Aorta (tissue), 5 donors: ENCODE measurements at places on chromosomes 16 and 17. TPM values are rescaled to one million over a fixed set of nuclear protein-coding genes. Genes with fewer than 3 reads are reported as not detected.

DNA sequence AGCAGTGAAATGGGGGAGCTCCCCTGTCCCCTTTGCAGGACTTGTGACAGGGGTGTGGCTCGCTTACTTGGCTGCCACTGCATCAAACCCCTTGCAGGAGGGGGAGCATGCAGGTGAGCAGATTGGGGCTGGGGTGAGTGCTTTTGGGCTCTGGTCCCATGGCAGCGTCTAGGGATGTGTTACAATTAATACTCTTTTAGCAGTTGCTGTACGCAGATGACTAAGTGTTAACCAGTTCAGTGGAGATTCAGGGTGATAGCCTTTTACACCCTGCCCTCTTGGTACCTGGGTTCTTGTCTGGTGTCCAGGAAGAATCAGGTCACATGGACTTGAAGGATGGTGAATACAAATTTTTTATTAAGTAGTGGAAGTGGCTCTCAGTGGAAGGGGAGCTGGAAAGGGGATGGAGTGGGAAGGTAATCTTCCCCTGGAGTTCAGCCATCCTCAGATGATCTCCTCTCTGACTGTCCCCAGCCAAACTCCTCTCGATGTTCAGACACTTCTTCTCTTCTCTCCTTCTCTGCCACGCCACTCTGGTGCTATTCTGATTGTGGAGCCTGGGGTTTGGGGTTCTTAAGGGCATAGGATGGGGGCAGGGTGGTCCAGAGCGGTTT lies 100.1 kb downstream of the MARF1 start:
- no peak overlapping the region for H3K27ac ChIP-seq
- no peaks in the 10 kb centered on the region for H3K36me3 ChIP-seq
- no peak overlapping the region for H3K4me3 ChIP-seq
- peaks cover 3% of the 10 kb centered on the region for H3K4me1 ChIP-seq
- no peaks in the 10 kb centered on the region for H3K27me3 ChIP-seq

DNA sequence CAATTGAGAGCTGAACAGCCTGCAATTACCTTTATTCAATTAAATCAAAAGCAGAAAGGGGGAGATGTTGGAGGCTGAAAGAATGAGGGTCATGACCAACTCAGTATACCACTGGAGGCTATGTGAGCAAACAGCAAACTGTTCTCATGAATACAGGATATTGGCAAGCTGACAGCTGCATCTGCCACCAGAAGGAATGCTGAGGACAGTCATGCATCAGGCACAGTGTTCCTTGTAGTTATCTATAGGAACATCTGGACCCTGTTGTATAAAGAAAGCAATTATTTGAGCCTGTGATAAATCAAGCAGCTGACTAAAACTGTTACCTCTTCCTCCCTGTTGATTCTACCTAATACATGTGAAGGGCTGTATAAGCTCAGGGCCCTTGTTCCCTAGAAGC lies 2064.6 kb downstream of the TP53TG3F start:
- DNase-seq: no peak
- no peak overlapping the region for H3K4me3 ChIP-seq
- H3K27ac ChIP-seq: no peak overlapping the region
- no peaks in the 10 kb centered on the region for H3K4me1 ChIP-seq
- H3K27me3 ChIP-seq: no peaks in the 10 kb centered on the region

- no peak overlapping the region for H3K27ac ChIP-seq
- no peak overlapping the region for H3K4me3 ChIP-seq
- no peak for DNase-seq
- no peaks in the 10 kb centered on the region for H3K36me3 ChIP-seq
- H3K4me1 ChIP-seq: no peaks in the 10 kb centered on the region
- no peaks in the 10 kb centered on the region for H3K27me3 ChIP-seq
These were observed 3.9 kb downstream of the ZNF750 start for GRCh38 chr17:82835766-82836512.

- no peaks in the 10 kb centered on the region for H3K4me1 ChIP-seq
- H3K4me3 ChIP-seq: no peak overlapping the region
- H3K27me3 ChIP-seq: no peaks in the 10 kb centered on the region
These were observed 14.7 kb downstream of the CCR7 start for GRCh38 chr17:40550608-40551007.

Gene MT4
- not detected for total RNA-seq

DNA sequence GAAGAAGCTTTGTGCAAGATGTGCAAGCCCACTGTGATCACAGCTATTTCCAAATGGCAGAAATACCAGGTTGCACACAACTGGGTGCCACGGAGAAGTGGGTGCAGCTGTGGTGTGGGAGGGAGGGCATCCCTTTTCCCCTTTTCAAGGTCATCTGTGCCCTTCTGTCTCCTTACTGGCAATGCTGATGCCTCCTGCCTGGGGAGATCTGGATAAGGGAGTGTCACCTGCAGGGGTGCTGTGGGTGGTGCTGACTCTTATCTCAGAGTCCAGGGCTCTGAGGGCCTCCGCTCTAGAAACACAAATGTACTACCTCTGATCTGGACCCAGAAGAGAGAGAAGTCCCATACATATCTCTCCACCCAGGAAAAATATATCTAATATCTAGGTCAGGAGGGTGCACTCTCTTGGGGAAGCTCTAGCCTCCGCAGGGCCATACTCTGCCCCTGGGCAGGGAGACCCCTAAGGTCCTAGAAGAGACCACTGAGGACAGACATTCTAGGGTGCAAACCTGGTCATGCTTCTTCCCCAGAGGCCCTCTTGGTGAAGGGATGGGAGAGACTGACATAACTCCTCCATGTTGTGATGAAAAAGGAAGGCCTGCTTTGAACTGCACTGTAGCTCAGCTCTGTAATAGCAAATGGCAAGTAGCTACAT lies 18.5 kb downstream of the NPRL3 start:
- DNase-seq: no peak
- H3K36me3 ChIP-seq: no peaks in the 10 kb centered on the region
- no peaks in the 10 kb centered on the region for H3K27me3 ChIP-seq
- H3K27ac ChIP-seq: no peak overlapping the region

GRCh38 chr16:85660843-85661739 lies 27.7 kb downstream of the GINS2 start:
- no peak for DNase-seq
- no peak overlapping the region for H3K4me3 ChIP-seq
- no peak overlapping the region for H3K27ac ChIP-seq
- no peaks in the 10 kb centered on the region for H3K27me3 ChIP-seq
- H3K4me1 ChIP-seq: no peaks in the 10 kb centered on the region
- peaks cover 24% of the 10 kb centered on the region for H3K36me3 ChIP-seq

DNA sequence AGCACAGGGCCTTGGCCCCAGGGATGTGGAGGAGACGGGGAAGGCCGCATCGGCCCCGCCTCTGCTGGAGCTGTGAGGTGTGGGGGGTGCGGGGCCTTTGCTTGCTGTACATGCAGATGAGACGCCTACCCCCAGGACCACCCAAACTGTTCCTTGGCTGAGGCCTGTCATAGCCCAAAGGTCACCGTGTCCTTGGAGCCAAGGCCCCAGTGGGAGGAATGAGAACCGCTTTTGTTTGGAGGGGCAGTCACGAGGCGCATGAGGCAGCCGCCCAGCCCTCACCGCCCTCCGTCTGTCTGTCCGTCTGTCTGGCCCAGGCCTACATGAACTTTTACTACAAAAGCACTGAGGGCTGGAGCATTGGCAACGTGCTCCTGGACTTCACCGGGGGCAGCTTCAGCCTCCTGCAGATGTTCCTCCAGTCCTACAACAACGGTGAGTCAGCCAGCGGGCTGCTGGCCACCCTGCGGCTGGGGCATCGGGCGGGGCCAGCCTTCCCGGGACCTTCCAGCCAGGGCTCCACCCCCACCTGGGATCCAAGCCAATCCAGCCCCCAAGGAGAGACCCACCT lies 8.8 kb downstream of the TAX1BP3 start:
- peak; percentile 92 for DNase-seq
- no peaks in the 10 kb centered on the region for H3K36me3 ChIP-seq
- H3K27ac ChIP-seq: peak overlapping the region; percentile 89
- no peaks in the 10 kb centered on the region for H3K4me1 ChIP-seq

Gene PIK3R5
- 18.4 TPM for total RNA-seq

Gene KRTAP4-6
- total RNA-seq: not detected

GRCh38 chr17:60542071-60542470 lies 16.0 kb upstream of the APPBP2 start:
- H3K27ac ChIP-seq: no peak overlapping the region
- no peak for DNase-seq
- no peaks in the 10 kb centered on the region for H3K4me1 ChIP-seq

Gene PRAC2
- not detected for total RNA-seq

DNA sequence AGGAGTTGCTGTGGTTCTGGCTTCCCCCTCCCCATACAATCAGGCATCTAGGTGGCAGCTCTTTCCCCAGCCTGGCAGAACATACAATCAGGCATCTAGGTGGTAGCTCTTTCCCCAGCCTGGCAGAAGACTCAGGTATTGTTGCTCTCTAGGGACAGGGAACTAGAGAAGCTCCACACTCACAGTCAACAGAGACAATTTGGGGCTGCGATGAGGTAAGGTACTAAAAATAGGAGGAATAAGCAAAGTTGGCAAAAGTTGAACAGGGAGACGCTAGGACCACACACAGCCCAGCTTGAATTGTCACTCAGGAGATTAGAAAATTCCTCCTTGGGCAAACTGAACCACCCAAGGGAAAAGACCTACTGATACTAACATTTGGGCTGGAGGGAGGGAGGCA lies 315.5 kb upstream of the CDH5 start:
- no peak overlapping the region for H3K4me3 ChIP-seq
- H3K4me1 ChIP-seq: no peaks in the 10 kb centered on the region
- no peak overlapping the region for H3K27ac ChIP-seq

Gene OR3A3
- total RNA-seq: not detected

Gene ZNF778
- total RNA-seq: 14.9 TPM

DNA sequence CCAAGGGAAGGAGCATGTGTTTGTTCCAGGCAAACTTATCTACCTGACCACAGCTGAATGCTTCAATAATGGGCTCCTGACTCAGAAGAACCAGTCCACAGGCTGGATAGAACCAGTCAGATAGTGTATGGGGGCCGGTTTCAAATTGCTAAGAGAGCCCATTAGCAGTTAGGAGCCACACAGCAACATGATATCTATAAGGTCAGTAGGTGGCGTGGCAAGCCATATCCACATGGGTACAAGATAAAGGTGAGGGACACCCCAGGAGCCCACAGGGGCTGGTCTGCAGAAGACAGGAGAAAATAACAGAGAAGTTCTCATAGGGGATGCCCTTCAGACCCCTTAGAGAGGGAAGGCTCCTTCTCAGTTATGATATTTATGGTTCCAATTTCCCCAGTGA lies 31.6 kb upstream of the CDRT15 start:
- H3K27me3 ChIP-seq: no peaks in the 10 kb centered on the region
- H3K4me3 ChIP-seq: no peak overlapping the region
- H3K4me1 ChIP-seq: no peaks in the 10 kb centered on the region
- no peak overlapping the region for H3K27ac ChIP-seq

Gene MYOCD
- 251 TPM for total RNA-seq

- H3K4me3 ChIP-seq: no peak overlapping the region
- H3K4me1 ChIP-seq: no peaks in the 10 kb centered on the region
- no peaks in the 10 kb centered on the region for H3K36me3 ChIP-seq
- no peaks in the 10 kb centered on the region for H3K27me3 ChIP-seq
- peak; percentile 80 for DNase-seq
- H3K27ac ChIP-seq: no peak overlapping the region
These were observed 286.7 kb downstream of the SEC14L1 start for GRCh38 chr17:77427391-77427991.

Gene CDRT4
- total RNA-seq: 16.3 TPM

DNA sequence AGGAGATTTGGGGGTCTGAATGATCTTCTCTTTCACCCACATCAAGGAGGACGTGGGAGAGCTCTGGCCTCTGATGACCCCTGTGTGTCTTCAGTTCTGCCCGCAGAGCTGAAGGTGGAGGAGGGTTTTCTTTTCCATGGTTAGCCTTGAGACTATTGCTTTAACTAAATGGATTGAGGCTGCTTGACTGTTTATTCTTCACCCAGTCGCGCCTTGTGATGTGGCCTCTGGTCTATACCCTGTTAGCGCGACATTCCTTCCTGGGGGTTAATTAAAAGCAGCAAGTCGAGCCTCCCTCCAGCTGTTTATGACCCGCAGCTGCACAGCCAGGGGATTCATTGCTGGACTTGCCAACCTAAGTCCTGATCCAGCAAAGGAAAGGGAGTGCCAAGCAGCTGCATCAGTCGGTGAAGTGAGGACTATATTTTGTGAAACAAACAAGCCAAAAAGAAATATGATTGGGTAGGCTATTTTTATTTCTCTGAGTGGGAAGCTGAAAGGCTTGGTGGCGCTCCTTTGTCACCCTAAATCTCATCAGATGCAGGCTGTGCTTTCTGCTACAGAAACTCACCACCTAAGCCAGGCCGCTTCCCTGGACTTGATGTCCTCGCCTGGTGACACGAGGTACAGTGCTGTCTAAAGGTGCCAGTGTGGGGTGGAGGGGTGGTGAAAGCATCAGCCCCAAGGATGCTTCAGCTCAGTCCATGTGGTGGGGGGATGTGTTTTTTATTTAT lies 11.0 kb upstream of the SEC14L1 start:
- H3K36me3 ChIP-seq: no peaks in the 10 kb centered on the region
- H3K4me1 ChIP-seq: peaks cover 1% of the 10 kb centered on the region
- no peak for DNase-seq
- H3K27ac ChIP-seq: no peak overlapping the region
- H3K4me3 ChIP-seq: no peak overlapping the region
- no peaks in the 10 kb centered on the region for H3K27me3 ChIP-seq

GRCh38 chr16:3664187-3664896 lies 9.9 kb downstream of the DNASE1 start:
- no peaks in the 10 kb centered on the region for H3K27me3 ChIP-seq
- H3K36me3 ChIP-seq: peaks cover 8% of the 10 kb centered on the region
- H3K4me1 ChIP-seq: no peaks in the 10 kb centered on the region
- H3K27ac ChIP-seq: no peak overlapping the region
- DNase-seq: peak; percentile 42

GRCh38 chr16:27759301-27759871 lies 209.4 kb downstream of the KATNIP start:
- peaks cover 3% of the 10 kb centered on the region for H3K36me3 ChIP-seq
- no peak overlapping the region for H3K27ac ChIP-seq
- H3K4me1 ChIP-seq: no peaks in the 10 kb centered on the region

GRCh38 chr16:79278506-79278905 lies 322.0 kb downstream of the MAF start:
- DNase-seq: no peak
- H3K27me3 ChIP-seq: no peaks in the 10 kb centered on the region
- no peaks in the 10 kb centered on the region for H3K36me3 ChIP-seq
- H3K27ac ChIP-seq: no peak overlapping the region
- H3K4me1 ChIP-seq: no peaks in the 10 kb centered on the region

Gene FTO
- total RNA-seq: 84.5 TPM

Gene GPR142
- not detected for total RNA-seq

- no peak for DNase-seq
- no peaks in the 10 kb centered on the region for H3K4me1 ChIP-seq
- no peaks in the 10 kb centered on the region for H3K27me3 ChIP-seq
- no peak overlapping the region for H3K4me3 ChIP-seq
- H3K27ac ChIP-seq: no peak overlapping the region
These were observed 58.3 kb upstream of the LGALS9 start for GRCh38 chr17:27572665-27573064.

- H3K36me3 ChIP-seq: no peaks in the 10 kb centered on the region
- no peak for DNase-seq
- H3K27ac ChIP-seq: no peak overlapping the region
- H3K27me3 ChIP-seq: no peaks in the 10 kb centered on the region
These were observed 675.7 kb downstream of the WWOX start for GRCh38 chr16:78775161-78775561.

GRCh38 chr17:66941249-66941648 lies 23.3 kb upstream of the CACNG4 start:
- no peak overlapping the region for H3K4me3 ChIP-seq
- H3K4me1 ChIP-seq: no peaks in the 10 kb centered on the region
- no peaks in the 10 kb centered on the region for H3K27me3 ChIP-seq
- no peaks in the 10 kb centered on the region for H3K36me3 ChIP-seq
